ENCODE measurements at places on chromosomes 2 and 18. TPM values are rescaled to one million over a fixed set of nuclear protein-coding genes. Genes with fewer than 3 reads are reported as not detected.

- peak; percentile 71 for DNase-seq
Observed at GRCh38 chr2:172962824-172963223, 112.8 kb upstream of the MAP3K20 start.

- DNase-seq = peak; percentile 49
Observed at GRCh38 chr2:162732946-162733698, 105.4 kb downstream of the KCNH7 start.

DNA sequence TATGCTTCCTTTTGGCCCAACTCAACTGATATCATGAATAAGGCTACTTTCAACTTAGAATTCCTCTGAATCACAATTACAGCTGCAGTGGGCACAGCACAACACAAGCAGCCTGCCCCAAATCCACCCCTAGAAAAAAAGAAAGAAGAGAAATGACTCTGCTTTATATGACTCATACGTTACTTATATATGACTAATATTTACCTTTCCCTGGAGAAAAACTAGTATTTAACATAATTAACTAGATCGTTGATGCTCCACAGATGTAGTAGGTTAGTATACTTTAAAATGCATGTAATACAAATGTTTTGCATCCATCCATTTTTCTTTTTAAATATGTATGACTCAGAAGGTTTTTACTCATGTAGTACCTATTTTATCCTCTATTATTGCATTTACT is 133.3 kb upstream of the UNC80 start:
- DNase-seq = peak; percentile 85

- DNase-seq = no peak
Observed at GRCh38 chr2:176081376-176081836, 2.4 kb downstream of the EVX2 start.

GRCh38 chr2:75862547-75862946 is 151.8 kb upstream of the GCFC2 start:
- no peak for DNase-seq

Gene UGT1A4
- 0.34 TPM for total RNA-seq

Gene PTPRN
- not detected for total RNA-seq

Gene CDH20
- total RNA-seq = not detected

Gene ABCG8
- total RNA-seq = not detected

Gene OR6B2
- not detected for total RNA-seq

Data from foreskin keratinocyte (primary cell).